ENCODE measurements at places on chromosomes 12 and 14.

DNA sequence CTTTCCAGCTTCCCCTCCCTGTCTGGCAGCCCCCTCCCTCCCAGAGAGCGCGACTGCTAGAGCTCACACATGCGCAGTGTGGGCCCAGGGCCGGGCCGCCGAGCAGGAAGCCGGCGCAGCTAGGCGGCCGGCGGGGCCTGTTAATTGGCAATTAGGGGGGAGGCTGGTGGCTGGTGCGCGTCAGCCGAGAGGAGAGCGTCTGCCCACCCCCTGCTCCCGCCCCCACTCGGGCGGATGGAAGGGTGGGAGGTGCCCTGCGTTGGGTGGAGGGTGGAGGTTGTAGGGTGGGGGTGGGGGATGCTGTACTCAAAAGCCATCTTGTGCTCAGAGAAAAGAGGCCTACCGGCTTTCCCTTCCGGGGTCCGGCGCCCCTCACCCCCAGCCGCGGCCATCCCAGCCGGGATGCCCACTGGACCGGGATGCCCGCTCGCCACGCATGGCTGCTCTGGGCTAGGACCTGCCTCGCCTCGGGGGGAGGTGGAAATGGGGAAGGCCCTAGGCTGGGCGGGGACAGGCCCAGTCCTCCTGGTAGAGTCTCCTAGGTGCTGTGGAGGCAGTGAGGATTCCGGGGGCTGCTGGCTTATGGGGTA is 9.2 kb downstream of the HOXC8 start:
- peak; percentile 95 for DNase-seq

DNA sequence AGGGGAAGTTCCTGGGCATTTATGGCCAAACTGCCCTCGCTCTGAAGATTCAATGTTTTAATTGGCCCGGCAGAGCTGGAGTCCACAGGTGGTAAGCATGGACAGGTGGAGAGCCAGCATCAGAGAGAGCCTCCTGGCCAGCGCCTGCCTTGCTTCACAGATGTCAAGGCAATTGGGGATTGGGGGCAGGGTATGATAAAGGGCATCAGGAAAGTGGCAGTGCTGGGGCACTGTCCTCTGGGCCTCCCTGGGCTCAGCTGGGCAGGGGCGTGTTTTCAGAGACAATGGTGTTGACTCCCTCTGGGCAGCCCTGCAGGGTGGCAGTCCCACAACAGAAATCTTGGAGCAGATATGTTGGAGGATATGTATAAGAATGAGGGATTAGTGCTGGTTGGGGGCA is 237.3 kb downstream of the CACNA1C start:
- no peak for DNase-seq

DNA sequence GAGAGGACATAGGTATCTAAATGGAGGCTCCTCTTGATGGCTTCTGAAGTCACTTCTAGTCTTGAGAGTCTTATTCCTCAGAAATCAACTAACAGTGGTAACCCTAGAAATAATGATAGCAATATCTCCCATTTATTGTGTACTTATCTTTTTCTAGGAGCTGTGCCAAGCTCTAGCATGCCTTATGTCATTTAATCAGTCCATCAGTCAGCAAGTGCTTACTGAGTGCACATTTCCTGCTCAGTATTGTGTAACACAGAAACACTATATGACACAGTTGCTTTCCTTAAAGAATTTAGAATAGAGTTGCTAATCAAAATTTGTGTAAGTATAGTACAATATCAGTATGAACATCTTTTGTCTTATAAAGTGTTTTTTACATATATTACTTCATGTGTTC is 36.6 kb downstream of the KRT76 start:
- DNase-seq, result no peak

GRCh38 chr14:31926123-31926522 is 151.0 kb upstream of the ARHGAP5 start:
- no peak for DNase-seq

DNA sequence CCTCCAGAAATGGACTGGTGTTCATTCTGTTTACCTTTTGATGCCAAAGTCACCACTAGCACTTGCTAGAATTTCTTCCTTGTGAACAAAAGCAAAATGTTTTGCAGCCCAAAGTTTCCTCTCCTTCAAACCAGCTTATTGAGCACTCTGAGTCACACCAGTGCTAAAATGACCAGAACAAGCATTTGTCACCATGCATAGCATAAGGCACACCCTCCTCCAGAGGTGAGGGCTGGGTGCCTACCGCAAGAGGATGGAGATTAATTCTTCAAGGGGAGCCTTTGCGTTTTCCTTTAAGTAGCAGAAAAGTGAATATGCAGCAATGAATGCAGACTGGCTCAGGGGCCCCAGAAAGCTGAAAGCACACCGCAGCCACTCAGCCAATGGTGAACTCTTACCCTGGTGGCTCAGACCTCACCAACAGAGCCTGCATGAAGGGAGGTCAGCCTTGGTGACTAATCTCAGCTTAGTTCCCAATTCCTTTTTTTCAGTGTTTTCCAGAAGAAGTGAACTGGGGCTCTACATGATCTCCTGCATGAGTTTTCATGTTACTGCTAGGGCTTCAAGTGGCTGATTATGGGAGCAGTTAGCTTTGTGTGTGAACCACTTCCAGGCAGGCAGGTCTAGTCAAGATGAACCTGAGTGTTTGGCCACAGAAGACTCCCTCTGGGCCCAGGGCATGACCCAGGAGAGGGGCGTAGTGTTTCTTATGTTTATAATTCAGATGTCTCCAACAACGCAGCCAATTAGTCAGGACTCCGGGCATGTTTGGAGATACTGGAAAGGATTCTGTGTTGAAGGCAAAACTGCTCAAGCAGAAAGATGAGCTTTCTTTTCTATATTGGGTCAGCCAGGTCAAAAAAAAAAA is 96.3 kb downstream of the PAX9 start:
- no peak for DNase-seq

DNA sequence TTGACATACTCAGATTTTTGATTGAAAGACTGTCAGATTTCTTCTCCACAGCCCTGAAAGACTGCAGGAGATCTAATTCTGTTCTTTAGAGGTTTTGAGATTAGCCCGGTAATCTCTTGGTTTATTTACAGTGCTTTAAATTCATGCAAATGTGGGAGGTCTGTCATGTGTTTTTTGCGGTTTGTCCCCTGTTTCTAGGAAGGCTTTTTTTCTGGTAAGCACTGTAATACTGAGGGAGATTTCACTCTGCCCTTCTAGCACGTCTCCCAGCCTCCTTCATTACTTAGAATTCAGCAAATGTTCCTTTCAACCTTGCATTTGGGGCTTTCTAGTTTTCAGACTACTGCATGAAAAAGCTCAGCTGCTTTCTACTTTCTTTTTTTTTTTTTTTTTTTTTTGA is 31.1 kb downstream of the GPHN start:
- DNase-seq, result no peak

- no peak for DNase-seq
Measured at GRCh38 chr12:124436366-124436765, 131.0 kb downstream of the NCOR2 start.

DNA sequence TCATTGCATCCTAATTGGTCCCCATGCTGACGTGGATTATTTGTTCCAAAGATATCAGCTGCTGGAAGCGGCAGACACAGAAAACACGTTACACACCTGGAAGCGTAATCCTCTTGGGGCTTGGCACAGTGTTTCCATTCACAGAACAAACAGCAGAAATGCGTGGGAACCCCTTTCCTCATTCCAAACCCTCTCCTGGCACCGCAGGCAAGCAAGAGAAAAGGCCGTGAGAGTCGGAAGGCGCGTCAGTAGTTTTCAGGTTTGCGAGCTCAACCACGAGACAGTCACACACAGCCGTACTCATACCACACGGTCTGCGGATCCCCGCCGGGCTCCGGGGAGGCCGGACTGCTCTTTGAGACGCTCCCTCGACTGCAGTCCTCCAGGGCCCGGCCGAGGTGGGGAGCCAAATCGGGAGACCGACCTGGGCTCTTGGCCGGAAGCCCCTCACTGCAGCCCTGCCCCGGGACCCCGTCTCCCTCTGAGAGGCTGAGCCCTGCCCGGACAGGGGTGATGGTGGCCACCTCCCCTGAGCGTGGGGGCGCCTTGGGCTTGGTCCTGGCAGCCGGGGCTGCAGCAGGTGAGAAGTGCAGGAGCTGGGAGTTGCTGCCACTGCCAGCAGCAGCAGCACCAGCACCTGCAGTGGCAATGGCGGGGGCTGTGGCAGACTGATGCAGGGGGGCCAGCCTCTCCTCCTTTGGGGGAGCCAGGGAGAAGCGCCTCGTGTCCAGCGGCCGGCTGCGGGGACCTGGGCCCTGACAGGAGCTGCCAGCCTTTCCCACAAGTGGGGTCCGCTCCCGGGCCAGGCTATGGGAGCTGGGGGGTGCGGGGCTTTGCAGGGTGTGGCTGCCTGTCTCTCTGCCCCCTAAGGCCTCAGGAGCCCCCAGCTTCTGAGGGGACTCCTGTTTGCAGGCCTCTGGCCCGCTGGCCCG is 28.1 kb upstream of the GPR68 start:
- DNase-seq, result no peak

- DNase-seq, result peak; percentile 48
Measured at GRCh38 chr14:104353921-104354701, 215.7 kb downstream of the KIF26A start.

DNA sequence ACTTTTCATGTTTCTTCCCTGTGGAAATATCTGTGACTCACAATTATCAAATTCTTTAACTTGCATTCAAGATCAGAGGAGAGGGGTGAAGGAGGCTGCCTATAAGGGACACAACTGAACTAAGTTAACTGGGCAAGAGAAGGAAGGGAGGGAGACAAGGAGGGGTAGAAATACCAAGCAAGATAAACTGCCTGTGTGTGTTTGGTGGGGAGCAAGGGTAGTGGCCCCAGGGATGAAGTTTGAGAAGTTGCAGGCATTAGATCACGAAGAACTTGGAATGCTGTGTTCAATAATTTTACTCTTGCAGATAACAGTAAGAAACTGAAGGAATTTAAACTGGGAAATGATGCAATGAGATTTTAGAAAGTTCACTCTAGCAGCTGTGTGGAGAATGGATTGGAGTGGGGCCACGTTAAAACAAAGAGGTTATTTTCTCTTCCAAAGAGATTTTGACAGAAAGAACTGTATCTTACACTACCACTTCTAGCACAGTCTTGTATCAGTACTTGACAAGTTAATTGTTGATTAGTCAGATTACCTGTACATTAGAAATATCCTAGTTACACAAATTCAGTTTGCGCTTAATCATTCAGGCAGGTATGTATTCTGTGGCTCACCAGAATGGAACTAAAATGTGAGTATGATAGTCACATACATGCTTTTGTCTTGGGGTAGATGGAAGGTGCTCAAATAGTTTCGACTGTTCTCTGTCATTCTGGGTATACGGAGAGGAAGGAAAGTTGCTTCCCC is 7.4 kb downstream of the PKP2 start:
- DNase-seq, result no peak
